ENCODE measurements at places on chromosomes 2 and 18.

GRCh38 chr18:30343090-30343489, 699.5 kb downstream of the DSC3 start:
- no peak for DNase-seq

GRCh38 chr18:77755187-77755586, 505.5 kb downstream of the GALR1 start:
- no peak for DNase-seq

DNA sequence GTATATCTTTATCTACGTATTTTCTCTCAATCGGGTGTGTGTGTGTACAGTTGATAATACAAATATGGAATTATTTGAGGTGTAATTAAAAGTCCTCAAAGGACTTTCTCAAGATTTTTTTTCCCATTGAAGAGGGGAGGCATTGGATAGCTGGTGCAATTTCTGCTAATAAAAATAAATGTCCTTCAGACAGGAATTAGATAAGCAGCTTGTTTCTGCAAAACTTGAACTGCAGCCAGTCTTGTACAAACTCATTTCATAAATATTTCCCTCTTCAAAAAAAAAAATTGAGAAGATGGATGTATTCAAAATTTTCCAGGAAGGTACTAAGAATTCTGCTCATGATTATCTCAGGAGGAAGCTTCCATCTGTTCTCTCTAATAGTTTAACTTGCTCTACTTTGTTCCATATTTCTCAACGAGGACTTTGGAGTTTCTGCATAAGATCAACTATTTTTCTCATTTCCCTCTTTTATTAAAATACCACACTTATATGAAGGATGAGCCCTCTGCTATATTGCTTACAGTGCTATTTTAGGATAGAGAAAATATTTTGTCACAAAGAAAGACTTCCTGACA, 33.0 kb upstream of the GLS start:
- DNase-seq: no peak

GRCh38 chr2:190996947-190997346, 17.0 kb downstream of the STAT1 start:
- DNase-seq: no peak

Data from central memory CD4-positive, alpha-beta T cell (primary cell).